ENCODE measurements at places on chromosomes 6 and 20.

DNA sequence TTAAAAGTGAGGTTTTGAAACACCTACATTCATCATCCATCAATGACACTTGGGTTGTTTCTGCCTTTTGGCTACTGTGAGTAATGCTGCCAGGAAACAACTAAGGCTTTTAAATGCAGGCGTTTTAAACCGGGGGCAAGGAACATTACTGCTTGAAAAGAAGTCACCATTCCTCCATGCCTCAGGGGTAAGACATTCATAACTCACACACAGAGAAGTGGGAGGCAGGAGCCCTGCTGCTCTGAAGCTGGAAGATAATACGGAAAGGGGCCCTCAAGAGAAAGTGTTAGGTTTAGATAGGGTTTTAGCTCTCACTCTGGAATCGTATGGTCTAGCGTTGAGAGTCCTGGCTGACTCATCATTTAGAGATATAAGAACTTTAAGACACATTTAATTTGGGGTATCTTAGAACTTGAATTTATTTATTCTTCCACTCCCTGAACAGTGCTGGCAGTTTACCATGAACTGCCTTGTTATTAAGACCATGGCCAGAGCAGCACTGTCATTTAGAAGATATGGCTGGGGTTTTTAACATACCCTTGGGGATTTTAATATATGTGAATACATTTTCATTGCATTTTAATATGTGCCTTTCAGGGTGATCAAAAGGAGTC, 1.8 kb downstream of the TUBB1 start:
- peak; percentile 65 for DNase-seq

- DNase-seq = no peak
These were observed 68.1 kb upstream of the PMEPA1 start for GRCh38 chr20:57777911-57778310.

- no peak for DNase-seq
These were observed 87.0 kb downstream of the YTHDF1 start for GRCh38 chr20:63128956-63129355.

GRCh38 chr6:11414176-11414963, 123.2 kb upstream of the TMEM170B start:
- no peak for DNase-seq

- DNase-seq = no peak
These were observed 139.9 kb downstream of the RPS12 start for GRCh38 chr6:132954222-132954621.

GRCh38 chr20:47576516-47577033, 74.9 kb downstream of the NCOA3 start:
- peak; percentile 91 for DNase-seq

DNA sequence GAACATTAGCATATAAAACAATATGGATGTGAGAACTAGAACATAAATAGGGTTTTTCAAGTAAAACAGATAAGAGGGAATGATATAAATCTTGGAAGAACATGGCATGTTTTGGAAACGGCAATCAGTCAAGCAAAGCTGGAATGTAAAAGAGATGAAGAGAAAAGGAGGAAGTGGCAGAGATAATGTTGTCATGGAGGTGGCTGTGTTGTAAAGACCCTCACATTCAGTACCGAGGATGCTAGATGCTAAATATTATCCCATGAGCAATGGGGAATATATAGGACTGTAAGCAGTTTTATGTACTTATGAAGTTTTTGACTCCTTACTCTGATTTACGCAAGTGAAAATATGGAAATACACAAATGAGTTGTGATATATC, 702 bp upstream of the RHAG start:
- DNase-seq = no peak

GRCh38 chr20:39784693-39785092, 822.5 kb downstream of the DHX35 start:
- DNase-seq = no peak

GRCh38 chr6:127022302-127022701, 96.2 kb upstream of the RSPO3 start:
- peak; percentile 42 for DNase-seq

- DNase-seq = no peak
These were observed 154.2 kb downstream of the DLL1 start for GRCh38 chr6:170136541-170137175.

DNA sequence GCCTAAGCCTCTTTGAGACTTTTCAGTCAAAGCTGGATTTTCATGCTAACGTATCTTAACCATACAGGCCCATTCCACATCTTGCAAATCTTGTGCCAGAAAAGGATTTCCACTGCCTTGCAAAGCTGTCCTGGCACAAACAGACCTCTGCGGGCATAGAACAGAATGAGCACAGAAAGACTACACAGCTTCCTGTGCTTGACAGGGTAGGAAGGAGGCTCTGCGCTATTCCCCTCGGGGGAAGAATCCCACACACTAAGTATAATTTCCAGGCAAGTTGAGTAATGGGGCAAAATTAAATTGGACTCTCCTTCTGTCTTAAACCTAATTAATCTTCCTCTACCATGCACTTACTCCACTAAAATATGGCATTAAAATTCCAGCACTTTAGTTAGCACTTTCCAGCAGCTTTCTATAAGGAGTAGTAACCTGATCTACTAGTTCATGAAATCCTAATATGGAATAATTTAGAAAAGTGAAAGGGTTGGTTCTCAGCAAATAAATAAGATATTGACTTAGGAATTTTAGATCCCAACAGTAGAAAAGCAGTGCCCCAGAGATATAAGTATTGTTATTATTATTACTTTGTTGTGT, 532.1 kb upstream of the JAG1 start:
- DNase-seq = no peak

DNA sequence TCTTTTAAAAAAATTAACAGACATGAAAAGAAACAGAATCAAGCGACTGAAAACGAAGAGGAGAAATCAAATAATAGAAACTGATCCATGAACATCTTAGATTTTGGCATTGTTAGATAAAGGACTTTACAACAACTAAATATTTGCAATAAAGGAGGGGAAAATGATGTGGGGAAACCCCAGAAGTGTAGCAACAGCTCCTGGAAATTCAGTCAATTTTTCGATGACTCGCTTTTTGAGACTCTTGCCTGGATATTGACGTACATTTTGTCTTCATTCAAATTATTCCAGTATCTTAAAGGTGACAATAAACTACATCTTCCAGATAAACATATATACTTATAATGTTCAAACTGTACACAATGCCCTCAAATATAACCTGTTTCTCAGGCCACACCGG, 44.1 kb downstream of the ADGB start:
- DNase-seq = no peak

DNA sequence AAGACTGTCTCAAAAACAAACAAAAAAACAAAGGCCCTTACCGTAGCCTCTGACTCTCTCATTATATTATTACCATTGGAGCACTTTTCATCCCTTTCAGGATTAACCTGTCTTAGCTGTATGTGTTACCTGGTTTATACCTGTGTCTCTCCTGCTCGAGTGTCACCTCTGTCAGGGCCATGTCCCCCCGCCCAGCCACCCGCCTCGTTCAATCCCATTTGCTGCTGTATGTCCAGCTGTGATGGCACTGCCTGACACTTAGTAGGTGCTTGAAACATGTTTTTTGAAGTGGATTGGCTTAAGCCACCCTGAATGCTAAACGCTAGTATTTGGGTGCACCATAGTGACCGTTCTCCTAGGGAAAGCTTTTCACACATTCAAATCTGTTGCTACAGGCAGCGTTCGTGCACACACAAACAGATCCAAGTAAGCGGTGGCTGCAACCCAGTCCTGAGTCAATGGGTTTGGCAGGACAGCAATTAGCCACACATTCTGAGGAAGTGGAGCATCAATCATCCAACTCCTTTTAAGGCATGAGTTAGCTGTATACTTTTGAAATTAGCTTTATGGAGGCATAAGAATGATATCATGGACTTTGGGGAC, 98.9 kb upstream of the ZNF217 start:
- DNase-seq = peak; percentile 85

DNA sequence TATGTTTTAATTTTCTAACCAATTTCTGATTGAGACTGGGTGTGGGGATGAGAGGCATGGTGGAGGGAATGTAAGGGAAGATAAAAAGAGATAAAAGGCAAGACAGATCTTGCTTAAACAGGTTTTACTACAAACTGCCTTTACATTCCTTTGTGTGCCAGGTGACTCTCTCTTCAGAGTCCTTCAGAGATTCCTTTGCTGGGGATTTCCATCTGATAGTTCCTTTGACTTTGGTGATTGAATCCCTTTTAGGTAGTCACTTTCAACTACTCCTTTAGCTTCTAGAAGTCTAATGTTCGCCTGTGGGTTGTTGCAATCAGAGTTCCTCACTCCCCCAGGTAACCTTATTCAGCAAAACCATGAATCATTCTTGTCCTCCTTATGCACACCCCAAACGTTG, 283.3 kb upstream of the MANEA start:
- no peak for DNase-seq

DNA sequence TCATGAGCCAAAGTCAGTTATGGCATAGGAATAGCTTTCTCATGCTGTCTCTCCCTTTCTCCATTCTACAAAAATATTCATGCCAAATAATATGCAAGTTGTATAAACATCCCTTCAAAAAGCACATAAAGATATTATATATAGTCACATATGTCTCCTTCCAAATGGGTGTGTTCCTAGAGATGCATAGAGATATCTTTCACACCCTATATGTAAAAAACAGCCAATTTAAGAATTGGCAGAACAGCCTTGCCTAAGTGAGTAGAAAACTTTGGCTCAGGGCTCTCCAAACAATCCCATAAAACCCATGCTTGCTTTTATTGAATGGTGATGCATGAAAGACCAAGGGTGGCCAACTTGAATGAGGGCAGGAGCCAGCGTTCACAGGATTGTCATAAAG, 274.7 kb upstream of the SUPT3H start:
- no peak for DNase-seq

- DNase-seq = no peak
These were observed 652.7 kb downstream of the PHF3 start for GRCh38 chr6:64288351-64288750.

GRCh38 chr6:107654764-107655163, 164.8 kb downstream of the SOBP start:
- no peak for DNase-seq

- no peak for DNase-seq
These were observed 103.0 kb downstream of the BCKDHB start for GRCh38 chr6:80209430-80209829.

DNA sequence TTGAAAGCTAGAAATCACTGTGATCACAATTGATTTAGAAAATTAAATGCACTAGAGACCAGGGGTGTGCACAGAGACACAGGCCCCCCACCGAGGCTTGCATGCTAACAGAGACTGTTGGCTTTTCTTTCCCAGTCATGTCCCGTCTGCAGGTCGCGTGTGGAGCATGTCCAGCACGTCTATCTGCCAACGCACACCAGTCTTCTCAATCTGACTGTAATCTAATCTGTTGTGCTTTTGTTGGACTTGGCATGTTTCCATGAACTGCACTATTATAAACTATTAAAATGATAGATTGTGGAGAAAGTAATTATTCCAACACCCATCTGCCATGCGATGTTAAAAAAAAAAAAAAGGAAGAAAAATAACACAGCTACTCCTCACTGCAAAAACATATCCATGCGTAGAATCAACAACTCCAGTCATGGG, 17.7 kb downstream of the MYLIP start:
- no peak for DNase-seq

DNA sequence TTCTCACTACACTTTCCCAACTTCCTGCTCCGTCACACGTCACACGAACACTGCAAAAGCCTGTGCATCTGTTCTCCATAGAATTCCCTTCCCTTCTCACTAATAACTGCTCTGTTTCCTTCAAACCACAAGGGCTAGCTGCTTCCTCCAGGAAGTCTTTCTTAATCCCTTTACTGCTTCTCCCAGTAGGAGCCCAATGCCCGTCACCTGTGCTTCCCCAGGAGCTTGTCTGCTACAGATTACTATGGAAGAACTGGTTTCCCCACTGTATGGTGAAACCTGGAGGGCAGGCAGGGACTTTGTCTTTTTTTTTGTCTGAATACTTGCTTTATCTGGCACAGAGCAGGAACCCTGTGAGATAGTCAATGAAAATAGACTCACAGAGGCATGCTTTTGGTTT, 444.7 kb upstream of the MAP3K7 start:
- DNase-seq = no peak

GRCh38 chr6:157410045-157410444, 29.1 kb downstream of the ZDHHC14 start:
- peak; percentile 54 for DNase-seq

DNA sequence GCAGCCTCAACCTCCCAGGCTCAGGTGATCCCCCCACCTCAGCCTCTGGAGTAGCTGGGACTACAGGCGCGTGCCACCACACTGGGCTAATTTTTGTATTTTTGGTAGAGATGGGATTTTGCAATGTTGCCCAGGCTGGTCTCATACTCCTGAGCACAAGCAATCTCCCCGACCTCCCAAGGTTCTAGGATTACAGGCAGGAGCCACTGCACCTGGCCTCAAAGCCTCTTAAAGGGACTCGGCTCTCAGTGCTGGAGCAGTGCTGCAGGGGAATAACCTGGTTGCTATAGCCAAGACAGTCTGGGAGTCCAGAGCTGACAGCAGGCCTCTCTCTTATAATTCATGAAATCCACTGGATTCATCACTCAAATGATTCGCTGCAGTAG, 17.0 kb downstream of the GHRH start:
- DNase-seq = no peak

- DNase-seq = no peak
These were observed 183.4 kb upstream of the AKAP12 start for GRCh38 chr6:151056230-151056907.

DNA sequence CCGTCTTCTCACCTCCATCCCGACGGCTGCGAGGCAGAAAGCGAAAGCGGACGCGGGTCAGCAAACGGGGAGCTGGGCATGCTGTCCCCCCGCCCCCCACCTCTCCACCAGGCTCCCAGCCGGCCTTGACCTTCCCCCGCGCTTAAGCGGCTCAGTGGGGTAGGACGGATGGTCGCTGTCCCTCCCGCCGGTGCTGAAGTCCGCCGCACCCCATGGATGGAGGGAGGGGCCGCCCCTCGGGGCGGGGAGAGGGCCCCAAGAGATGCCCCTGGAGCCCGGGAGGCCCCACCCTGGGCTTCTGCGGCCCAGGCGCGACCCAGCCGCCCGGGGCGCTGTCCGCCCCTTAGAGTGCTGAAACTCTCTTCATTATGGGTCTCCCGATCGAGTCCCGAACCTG, at the start of gene KCNB1:
KCNB1 (minus strand) TSS at position 48 of the 397 bp plus-strand sequence. CDS start 188 bp downstream, outside the sequence.
- DNase-seq = peak; percentile 57

DNA sequence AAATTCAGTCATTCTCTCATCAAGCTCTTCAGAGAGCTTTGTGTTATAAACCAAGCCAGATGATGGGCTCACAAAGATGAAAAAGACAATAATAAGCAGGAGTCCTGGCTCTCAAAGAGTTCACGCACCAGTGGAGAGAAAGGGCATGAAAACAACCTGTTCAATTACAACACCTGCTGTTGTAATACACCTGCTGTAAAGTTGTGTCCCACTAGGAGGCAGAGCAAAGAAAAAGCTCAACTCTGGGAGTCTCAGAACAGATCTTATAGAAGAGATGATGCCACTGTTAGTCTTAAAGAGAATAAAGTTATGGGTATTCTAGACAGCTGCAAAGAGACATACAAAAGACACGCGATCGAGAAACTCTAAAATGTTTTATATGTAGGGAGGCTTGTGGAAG, 100.6 kb downstream of the DCDC2 start:
- no peak for DNase-seq

- DNase-seq = peak; percentile 11
These were observed 61.0 kb downstream of the KIF6 start for GRCh38 chr6:39664173-39664572.

DNA sequence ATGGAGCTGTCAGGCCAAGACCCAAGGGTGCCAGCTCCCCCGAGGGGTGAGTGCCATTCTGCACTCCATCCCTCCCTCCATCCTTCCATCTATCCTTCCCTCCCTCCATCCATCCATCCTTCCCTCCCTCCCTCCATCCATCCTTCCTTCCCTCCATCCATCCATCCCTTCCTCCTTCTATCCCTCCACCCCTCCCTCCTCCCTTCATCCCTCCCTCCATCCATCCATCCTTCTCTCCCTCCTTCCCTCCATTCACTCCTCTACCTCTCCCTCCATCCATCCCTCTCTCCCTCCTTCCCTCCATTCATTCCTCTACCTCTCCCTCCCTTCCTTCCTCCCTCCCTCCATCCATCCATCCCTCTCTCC, 41.3 kb upstream of the MRGBP start:
- DNase-seq = no peak
